GM20000 (cell line): ENCODE measurements at places on chromosomes 7 and 10.

- no peak for DNase-seq
Measured at GRCh38 chr7:47786557-47787248, 161.6 kb downstream of the PKD1L1 start.

DNA sequence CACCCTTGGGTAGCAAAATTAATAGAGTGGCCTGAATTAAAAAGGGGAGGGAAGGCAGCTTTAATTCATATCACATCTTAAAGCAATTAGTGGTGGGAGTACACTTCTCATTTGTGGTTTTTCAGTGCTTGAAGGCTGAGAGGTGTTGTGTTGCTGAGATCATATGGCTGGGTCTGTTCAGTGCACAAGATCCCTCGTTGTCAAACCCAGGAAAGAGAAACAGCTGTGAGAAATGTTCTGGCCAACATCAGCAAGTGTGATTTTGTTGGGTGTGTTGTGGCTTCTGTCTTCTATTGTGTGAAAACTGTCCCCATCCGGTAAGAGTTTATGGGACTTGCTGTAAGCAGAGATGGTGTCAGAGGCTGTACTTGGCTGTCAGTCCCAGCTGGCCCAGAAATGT, 197.9 kb upstream of the BMPER start:
- DNase-seq = no peak

DNA sequence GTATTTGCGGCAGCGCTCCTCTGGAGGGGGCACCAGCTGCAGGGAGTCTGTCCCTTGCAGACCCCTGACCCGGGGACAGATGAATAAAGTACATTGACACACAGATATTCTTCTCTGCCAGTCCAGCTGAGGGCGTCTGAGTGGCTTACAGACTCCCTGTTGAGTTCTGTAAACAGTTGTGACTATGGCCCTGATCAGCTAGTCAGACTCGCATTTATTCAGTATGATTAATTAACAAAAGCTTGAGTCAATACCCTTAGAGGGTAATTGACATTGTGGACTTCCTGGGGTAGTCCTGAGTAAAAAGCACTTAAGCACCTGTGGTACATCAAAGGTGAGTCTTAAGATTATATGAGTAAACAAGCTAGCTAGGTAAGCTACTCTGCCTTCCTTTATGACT, 21.0 kb downstream of the ANKRD30A start:
- DNase-seq = no peak

- DNase-seq = peak; percentile 58
Measured at GRCh38 chr7:49852619-49853462, 79.4 kb downstream of the VWC2 start.

DNA sequence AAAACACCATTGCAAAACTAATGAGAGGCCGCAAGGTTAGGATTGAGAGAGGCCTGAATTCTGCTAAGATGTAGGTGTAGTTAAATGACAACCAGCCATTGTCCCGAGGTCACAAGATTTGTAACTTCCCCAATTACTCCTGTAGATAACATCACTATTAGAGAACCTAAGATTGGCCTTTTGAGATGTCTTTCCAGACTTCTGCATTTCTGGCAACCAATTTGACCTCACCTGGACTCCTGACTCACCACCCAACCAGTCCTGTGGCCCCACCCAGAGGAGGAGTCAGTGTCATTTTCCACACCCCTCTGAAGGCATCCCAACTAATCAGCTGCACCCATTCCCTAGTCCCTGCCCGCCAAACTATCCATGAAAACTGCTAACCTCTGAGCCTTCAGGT, 115.7 kb downstream of the PRKAG2 start:
- no peak for DNase-seq

DNA sequence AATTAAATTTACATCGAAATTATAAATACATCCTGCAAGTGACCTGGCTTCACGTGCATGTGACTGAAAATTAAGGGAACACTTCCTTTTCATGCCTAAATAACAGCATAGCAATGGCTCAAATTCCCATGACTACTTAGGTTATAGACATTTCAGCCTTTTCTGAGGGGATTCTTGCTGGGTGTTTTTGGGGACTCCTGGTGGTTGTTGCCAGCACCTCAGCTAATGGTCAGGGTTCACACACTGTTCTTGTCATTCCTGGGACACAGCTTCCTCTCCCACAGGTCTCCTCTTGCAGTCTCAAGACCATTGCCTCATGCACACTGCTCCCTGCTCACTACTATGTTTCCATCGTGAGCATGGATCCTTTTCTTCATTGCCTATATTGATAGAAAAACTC, 148.9 kb upstream of the GLI3 start:
- no peak for DNase-seq

DNA sequence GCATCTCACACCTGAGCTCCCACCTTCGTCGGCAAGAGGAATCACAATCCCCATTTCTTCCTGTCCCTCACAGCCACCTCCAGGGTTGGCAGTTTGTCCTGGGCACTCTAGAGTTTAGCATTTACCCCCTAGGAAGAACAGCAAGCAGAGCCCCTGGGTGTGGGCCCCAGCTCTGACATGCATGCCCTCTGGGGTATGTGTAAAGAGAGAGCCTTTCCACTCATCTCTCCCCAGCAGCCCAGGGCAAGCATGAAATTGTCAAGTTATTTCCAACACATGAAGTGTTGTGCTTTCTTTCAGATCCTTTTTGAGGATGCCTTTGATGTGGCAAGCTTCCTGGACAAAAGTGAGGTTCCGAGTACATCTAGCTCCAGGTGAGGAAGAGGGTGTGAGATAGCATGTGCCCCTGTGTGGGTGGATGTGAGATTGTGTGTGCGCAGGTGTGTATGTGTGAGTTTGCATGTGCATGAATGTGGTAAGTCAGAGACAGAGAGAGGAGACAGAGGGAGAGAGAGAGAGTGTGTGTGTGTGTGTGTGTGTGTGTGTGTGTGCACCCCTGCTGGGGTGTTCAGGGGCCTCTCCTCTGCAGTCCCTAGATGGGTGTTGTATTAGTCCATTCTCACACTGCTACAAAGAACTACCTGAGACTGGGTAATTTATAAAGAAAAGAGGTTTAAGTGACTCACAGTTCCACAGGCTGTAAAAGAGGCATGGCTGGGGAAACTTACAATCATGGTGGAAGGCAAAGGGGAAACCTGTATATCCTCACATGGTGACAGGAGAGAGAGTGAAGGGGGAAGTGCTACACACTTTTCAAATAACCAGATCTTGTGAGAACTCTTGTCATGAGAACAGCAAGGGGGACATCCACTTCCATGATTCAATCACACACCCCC, 18.1 kb downstream of the STRA8 start:
- peak; percentile 43 for DNase-seq
